ENCODE measurements at places on chromosomes 13 and 19.

GRCh38 chr13:48436661-48437288 lies 23.9 kb upstream of the LPAR6 start:
- DNase-seq: no peak

GRCh38 chr13:71017607-71018006 lies 849.4 kb downstream of the DACH1 start:
- no peak for DNase-seq

GRCh38 chr13:50685491-50685890 lies 158.0 kb downstream of the DLEU7 start:
- no peak for DNase-seq

DNA sequence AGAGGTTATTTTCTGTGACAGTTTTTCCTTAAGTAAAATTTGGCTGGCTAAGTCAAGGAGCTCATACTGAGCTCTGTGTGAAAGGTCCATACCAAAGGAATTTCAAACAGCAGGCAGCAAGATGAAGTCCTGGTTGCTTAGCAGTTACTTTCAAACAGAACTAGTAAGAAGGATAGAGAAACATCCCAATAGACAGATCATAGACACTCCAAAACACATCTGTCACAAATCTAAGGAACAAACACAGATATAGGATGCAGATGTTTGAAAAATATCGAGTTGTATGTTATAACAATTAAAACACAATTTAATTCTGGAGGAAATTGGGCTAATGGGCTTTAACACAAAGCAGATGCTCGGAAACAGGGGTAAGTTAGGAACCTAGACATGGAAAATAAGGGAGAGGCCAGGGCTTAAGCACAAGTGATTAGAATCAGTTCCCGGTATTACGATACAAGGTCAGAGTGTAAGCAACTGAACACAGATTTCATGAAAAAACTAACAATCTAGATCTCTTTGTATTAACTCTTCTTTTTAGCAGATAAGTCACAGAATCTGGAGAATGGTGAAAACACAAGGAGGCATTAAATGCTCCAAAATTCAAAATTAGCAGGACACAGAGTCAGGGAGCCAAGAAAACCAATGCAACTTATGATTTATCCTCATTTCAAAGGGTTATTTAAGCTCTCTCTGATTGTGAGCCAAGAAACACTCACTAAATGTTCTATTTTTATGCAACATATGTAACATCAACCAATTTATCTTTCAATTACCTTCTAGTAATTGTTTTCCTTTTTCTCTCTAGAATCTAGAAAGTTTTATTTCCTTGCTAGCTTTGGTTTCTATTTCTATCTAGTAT lies 1992.9 kb upstream of the PCDH20 start:
- DNase-seq: no peak

GRCh38 chr19:2042485-2043250 lies 8.4 kb downstream of the MKNK2 start:
- DNase-seq: no peak

DNA sequence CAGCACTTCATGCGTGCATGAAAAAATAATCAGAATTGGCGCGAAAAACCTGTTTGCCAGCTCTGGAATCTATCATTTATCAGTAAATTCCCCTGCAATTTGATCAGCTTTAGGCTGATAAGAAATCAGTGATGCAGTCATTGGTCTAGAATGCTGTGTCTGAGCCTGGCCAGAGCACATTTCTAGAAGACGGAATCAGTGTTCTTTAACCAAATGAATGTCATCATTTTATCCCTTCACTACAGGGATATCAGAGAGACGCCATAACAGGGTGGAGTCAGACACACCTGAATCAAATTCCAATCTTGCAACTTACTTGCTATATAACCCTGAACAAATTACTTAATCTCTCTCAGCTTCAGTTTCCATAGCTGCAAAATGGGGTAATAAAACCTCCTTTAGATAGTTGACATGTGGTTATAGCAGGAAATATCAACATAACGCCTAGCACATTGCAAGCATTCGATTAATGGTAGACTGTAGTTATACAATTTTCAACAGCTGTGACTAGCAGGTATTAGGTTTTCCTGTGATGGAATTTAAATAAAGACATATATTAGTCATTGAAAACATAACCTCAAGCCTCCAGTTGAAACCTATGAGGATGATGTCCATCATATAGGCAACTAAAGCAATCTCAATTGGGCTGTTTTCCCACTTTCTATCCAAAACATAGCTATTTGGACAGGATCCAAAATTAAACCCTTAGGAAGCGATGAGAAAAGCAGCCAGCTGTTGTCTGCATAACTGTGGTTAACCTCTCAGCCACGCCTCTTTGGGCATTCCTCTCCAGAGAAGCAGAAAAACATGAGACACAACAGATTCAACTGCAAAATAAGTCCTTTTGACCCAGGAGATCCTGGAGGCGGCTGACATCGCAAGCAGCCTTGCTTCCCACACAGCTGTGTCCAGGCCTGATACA lies 51.6 kb upstream of the UBL3 start:
- peak; percentile 63 for DNase-seq
